ENCODE measurements at places on chromosomes 4 and X. TPM values are rescaled to one million over a fixed set of nuclear protein-coding genes. Genes with fewer than 3 reads are reported as not detected.

The FGF5 gene
- not detected for total RNA-seq

The WDR1 gene
- 249 TPM for total RNA-seq

DNA sequence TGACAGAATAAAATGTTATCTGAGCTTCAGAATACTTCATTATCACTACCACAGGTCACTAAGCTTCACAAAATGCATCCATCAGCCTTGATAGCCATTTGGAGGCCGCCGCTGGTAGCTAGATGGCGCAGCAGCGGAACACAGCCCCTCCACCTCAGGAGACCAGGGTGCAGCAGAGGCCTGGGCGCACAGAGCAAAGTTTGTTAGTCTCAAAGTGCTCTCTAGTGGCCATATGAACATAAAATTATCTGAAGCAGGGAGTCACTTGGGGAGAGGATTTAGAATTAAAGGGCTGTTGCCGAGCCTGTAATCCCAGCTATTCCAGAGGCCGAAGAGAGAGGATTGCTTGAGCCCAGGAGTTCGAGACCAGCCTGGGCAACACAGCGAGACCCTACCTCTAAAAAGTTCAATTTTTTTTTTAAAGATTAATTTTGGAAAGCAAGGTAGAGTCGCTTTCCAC, 8.1 kb upstream of the DCTD start:
- no peak for DNase-seq

- DNase-seq, result no peak
These were observed 30.5 kb upstream of the FAM120C start for GRCh38 chrX:54213603-54214002.

GRCh38 chrX:103215425-103215991, 600 bp downstream of the BEX4 start:
- DNase-seq, result no peak

GRCh38 chrX:49976682-49977197, 54.3 kb downstream of the CLCN5 start:
- no peak for DNase-seq

GRCh38 chr4:8230891-8231290, 31.8 kb downstream of the SH3TC1 start:
- no peak for DNase-seq

GRCh38 chr4:26093551-26093950, 179.5 kb downstream of the SMIM20 start:
- DNase-seq, result no peak

GRCh38 chr4:107719207-107719921, 670 bp downstream of the PAPSS1 start:
- DNase-seq, result no peak

GRCh38 chrX:70032792-70033191, 16.9 kb downstream of the AWAT2 start:
- no peak for DNase-seq

Data from mesenteric fat pad (tissue), 1 donor.